ENCODE measurements at places on chromosomes 16 and 17.

- no peak for DNase-seq
These were observed 2.8 kb downstream of the DHRS7C start for GRCh38 chr17:9788601-9789000.

DNA sequence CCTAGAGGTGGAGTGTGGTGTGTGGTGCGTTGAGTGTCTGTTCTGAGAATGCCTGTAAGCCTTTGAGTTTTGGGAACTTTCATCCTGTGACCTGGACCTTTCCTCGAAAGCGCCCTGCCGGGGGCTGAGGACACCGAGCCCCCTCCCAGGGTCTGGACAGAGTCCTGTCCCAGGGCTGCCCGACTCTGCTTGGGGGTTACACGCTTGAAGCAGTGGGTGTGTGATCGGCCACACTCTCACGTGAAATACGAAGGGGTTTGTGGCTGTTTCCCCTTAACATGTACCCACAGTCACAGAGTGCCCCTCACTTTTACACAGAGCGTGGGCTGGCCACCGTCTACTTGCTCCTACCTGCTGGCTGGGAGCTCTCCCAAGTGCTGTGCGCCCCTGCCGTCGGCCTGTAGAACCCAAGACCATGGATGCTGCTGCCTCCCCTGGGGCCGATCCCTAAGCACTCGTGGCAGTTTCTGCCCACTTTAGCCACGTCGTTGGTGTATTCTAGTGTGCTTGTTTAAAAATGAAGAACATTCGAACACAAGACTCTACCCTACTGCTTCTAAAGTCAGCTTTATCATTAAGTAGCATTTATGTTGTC, 6.8 kb downstream of the ZNF750 start:
- DNase-seq, result no peak

DNA sequence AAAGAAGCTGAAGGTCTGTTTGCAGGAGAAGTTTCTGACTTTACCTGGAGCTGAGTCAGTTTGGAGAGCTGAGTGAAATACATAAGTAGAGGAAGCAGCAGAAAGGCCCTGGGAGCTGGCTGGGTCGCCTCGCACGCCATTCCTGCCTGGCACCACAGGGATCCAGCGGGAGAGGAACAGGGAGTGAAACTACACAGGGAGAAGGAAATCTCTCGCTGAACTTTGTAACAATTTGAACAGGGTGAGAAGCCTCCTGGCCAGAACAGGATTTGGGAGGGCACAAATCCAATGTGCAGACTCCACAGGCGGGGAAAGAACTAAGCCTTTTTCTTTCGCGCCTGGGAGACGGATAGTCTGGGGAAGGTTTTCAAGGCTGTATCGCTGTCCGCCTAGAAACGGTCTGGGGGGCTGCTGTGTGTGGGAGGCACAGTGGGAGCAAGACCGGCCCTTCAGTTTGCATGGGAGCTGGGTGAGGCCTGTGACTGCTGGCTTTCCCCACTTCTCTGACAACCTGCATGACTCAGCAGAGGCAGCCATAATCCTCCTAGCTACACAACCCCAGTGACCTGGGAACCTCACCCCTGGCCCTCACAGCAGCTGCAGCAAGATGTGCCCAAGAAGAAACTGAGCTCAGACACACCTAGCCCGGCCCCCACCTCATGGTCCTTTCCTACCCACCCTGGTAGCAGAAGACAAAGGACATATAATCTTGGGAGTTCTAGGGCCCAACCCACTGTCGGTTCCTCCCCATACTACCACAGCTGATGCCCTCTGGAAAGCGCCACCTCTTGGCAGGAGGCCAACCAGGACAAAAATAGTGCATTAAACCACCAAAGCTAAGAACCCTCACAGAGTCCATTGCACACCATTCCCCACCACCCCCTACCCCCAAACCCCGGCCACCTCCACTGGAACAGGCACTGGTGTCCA, 778.6 kb downstream of the KCNJ2 start:
- no peak for DNase-seq

GRCh38 chr17:36703860-36704266, 102.5 kb downstream of the MRM1 start:
- DNase-seq, result peak; percentile 23

DNA sequence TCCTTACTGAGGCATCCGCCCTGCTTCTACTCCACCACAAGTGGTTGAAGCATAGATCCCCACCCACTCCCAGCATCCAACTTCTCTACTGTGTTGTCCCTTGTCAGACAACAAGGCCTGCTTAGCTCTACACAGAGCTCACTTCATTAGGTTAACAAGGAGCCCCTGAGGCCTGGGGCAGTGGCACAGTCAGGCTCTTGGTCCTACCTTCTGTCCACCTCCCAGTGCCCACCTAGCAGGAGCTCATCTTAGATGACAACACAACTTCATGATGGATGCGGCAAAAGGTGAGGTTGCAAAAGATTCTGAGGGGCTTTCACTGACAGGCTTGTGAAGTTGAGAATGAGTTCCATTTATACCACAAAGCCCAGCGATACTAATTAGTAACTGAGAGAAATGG, 432.0 kb upstream of the CDH5 start:
- DNase-seq, result no peak

- no peak for DNase-seq
These were observed 10.4 kb upstream of the SLC47A2 start for GRCh38 chr17:19726631-19727376.

DNA sequence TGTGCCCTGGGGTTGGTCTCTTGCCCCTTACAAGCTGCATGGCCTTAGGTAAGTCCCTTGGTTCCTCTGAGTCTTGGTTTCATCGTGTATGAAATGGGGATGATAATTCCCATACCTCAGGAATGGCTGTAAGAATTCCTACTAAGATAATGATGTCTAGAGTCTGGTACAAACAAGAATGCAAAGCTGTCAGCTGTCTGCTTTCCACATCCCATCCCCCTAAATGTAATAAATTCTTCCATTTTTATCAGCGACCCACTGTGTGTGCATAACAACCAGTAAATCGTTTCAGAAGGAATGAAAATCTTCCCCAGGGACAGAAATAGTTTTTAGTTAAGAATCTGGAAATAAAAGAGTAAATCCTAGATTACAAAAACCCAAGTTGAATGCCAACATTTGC, 95.4 kb downstream of the CPPED1 start:
- no peak for DNase-seq

- no peak for DNase-seq
These were observed 27.6 kb downstream of the CCDC40 start for GRCh38 chr17:80063830-80064585.

DNA sequence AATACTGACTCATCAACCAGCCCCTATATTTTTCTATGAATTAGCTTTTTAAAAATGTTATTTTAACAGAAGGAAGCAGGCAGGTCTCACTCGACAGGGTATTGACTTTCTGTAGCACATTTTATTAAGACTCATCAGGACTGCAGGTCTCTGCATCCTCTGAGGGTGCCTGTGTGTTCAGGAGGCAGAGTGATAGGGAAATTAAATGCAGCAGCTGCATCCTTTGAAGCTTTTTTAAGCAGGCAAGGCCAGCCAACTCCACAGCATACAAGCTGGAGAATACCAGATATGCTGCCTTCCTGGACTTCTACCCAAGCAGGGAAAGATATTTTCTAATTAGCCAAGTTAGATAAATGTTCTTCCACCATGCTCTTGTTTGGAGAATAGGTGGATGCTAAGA, 124.9 kb downstream of the WSCD1 start:
- DNase-seq, result peak; percentile 26

- DNase-seq, result no peak
These were observed 37.5 kb downstream of the CREBBP start for GRCh38 chr16:3842994-3843393.

All from NCI-H146 (cell line).